ENCODE measurements at places on chromosomes 11 and 22.

DNA sequence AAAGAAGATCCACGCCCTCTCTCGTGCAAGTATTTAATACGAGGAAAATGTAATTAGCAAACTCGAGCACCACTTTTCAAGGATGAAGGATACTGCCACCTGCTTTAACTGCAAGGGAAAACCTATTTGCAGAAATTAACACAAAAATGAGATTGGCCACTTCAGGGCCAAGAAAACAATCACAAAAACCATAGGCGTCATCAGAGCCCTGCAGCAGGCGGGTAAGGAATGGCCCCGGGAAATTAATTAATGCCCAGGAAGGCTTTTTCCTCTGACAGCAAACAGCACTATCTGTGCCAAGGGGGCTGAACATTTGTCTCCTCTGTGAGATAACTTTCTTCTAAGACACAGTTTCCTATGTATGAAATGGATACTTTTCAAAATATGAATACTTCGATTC is 255.7 kb downstream of the CTTN start:
- no peak for DNase-seq

DNA sequence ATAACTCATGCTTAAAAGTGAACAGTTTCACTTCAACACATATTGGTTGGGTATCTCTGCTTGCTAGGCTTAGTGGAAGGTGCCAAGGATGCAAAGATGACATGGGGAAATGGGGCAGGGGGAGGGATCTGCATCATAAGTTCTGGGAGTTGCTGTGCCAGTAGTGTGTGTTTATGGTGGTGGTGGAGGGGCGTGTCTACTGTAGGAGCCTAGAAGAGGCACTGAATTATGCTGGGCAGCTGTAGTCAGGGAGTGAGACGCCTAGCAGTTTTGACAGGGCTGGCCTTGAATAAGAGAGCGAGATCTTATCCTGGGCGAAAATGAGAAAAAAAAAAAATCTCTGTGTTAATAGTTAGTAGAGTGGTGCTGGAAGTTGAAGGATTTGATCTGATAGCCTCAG is 3.0 kb downstream of the ELMOD1 start:
- DNase-seq = no peak

GRCh38 chr11:73313652-73314051 is 5.6 kb downstream of the ARHGEF17 start:
- DNase-seq = no peak

DNA sequence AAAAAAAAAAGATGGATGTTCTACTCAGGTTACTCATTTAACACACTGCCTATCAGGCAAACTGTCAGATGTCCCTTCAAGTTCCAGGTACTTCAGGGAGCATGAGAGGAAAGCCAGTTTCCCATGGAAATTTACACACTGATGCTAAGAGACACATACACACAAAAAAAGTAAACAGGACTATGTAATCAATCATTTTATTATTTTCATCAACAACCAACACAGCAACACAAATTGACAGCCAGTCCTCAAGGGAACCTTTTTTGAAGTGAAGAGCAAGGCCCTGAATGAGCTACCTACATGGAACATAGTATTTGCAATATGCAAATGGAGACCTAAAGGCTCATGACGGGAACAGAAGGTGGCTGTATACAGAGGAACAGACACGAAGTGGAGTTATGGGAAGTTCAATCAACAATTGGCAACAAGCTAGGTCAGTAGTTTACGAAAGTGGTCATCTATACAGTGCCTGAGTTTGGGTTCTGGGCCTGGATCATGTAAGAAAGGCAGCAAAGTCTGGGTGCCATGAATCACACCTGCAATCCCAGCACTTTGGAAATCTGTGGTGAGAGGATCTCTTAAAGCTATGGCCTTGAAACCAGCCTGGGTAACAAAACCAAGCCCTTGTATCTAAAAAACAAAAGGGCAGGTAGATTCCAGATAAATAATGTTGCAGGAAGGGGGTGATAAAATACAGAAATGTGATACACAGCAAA is 12.6 kb upstream of the WDR74 start:
- no peak for DNase-seq

- no peak for DNase-seq
These were observed 22.1 kb downstream of the SPATA19 start for GRCh38 chr11:133823211-133823610.

GRCh38 chr22:29799217-29799680 is 32.1 kb downstream of the UQCR10 start:
- peak; percentile 65 for DNase-seq

- no peak for DNase-seq
These were observed 12.1 kb downstream of the DPP3 start for GRCh38 chr11:66492161-66492865.

DNA sequence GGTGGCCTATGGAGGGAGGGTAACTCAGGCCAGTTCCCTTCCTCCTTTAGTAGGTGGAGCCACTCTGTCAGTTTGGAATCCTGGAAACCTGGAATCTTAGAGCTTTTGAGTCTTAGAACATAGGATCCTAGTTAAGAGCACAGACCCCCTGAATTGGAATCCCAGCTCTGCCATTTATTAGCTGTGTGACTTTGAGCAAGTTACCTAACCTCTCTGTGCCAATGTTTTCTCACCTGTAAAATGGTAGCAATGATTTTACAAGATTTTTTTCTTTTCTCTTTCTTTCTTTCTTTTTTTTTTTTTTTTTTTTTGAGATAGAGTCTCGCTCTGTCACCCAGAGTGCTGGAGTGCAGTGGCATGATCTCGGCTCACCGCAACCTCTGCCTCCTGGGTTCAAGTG is 17.1 kb upstream of the CACNA1I start:
- no peak for DNase-seq

GRCh38 chr11:96141626-96142025 is 201.4 kb downstream of the MAML2 start:
- no peak for DNase-seq

GRCh38 chr11:298406-299065 is 790 bp downstream of the IFITM5 start:
- no peak for DNase-seq

DNA sequence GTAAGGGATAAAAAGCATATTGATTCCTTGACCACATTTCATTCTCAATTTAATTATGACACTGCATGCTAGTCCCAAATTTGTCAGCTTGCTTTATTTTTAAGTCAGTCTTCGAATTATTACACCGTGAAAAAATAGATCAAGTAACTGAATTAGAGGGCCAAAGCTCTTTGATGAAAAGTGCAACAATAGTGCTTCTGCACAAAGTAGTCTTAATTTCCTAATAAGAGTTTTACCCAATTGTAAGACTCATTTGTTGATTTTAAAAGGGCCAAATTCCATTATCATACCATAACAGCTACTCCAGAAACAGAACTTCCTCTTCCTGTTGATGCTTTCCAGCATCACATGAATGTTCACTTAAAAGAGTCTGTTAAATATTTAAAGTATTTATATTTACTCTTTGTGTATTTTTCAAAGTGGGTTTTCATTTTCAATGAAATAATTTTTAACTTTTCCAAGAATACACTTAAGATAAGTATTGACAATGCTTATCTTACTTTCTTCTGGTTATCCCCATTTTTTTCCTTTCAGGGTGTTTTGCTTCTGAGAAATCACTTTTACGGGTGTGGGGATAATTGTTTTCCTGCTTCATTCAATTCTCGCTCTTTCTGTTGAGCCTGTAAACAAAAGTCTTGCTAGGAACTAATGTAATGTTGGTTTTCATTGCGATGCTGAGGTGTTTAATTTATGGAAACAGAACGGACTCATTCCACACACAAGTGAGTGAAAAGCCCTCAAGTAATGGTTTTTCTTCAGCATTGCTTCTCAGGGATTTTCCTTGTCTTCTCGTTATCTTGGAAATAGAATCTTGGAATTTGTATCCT is 2.1 kb downstream of the ARHGEF12 start:
- no peak for DNase-seq

DNA sequence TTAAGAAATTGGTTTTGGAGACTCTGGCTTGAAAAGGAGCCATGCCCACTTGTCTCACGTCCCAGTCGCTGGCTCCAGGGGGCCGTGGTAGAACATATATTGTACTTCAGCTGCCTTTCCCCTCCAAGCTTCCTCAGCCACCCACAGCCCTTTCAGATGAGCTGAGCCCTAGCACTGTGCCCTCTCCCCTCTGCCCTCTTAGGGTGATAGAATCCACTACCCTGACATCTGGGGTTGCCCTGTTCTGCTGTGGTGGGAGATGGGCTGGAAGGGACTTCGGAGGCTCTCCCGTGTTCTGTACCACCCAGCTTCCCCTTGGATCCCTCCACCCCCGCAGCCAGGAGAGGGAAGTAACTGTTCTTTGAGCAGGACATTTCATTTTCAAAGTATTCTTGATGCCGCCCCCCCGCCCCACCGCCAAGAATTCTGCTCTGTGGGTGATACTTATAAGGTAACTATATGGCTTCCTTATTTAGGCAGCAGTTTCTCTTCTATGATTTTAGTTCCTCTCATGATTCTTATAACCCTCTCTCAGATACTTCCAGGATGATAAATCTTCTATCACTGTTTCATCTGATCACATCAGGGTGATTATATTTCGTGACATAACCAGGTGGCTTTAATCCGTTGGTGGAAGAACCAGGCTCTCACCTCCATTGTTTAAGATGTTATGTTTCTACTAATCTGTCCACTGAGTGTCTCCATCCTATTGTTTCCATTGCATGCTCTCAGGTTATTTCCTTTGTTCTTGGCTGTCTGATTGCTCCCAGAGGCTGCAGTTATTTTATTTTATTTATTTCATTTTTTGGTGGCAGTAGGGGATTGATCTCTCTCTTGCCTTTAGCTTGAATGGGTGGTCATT is 24.1 kb downstream of the ZBTB16 start:
- no peak for DNase-seq

DNA sequence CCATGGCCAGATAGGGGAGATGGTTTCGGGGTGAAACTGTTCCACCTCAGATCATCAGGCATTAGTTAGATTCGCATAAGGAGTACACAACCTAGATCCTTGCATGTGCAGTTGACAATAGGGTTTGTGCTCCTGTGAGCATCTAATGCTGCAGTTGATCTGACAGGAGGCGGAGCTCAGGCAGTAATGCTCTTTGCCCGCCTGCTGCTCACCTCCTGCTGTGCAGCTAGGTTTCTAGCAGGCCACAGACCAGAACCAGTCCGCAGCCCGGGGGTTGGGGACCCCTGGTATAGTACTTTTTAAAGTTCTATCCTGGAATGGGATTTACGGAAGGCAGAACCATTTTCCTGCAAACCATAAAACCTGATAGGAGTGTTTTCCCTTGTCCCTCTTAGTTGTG is 54.6 kb downstream of the POLD3 start:
- no peak for DNase-seq

- DNase-seq = no peak
These were observed 91.6 kb downstream of the SCN3B start for GRCh38 chr11:123562829-123563228.
